ENCODE measurements at places on chromosomes 5 and 9.

DNA sequence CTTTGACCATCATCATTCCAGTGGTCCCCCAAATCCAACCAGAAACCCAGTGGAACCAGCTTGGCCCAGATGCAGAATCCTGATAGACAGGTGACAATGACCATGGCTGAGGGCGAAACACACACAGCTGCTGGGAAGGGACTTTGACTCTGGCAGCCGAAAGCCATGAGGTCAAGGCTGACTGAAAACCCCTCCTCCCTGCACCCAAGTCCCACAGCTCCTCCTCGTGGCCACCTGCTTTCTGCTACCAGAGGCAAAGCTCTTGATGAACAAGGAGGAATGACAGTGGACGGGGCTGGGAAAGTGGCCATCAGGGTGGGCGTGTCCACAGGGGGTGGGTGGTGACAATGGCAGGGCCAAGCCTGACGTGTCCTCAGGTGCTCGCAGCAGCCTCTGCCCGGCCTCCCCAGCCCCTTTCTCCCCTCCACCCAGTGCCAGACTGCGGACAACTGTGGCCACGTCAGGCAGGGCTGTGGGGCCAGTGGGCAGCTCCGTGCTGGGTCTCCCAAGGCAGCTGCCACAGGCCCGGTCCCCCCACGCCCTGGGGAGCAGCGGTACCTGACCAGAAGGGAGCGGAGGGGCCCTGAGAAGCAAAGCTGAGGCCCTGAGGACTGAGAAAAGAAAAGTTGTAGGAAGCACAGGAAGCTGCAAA, 30.8 kb upstream of the SARDH start:
- DNase-seq = no peak

DNA sequence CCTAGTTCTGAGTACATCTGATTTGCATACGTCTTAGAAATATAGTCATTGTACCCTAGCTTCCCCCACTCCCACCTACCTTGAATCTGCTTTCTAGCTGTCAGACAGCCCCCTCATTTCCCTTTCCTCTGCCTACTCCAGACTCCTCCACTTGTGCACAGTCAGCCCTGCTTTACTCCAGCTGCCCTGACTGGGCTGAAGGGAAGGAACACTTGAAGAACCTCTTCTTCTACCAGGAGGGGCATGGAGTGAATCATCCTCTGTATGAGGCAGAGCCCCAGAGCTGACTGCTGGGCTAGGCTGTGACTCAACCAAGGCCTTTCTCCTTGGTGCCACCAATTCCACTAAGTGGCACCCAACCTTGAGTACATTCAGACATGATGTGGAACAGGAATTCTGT, 18.1 kb upstream of the ZFR start:
- DNase-seq = no peak

- DNase-seq = no peak
Observed at GRCh38 chr9:120348951-120349429, 231.0 kb downstream of the CDK5RAP2 start.

DNA sequence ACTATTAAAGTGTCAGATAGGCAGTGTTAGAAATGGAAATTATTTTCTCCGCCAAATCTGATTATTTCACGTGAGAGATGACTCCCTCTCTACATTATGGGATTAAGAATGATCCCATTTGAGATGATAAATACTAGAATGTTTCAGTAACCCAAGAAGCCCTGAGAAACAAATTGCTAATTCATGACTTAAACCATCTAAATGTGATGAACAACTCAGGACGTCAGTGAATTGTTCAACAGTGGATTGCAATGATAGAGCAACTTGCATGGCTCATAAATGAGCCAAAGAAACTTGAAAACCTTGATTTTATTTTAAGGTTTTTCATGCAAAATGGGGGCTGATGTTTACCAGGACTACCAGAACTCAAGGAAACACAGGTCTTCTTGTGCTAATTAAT, 350.5 kb upstream of the WWC1 start:
- no peak for DNase-seq

- no peak for DNase-seq
Observed at GRCh38 chr5:113085880-113086409, 109.3 kb downstream of the DCP2 start.

- no peak for DNase-seq
Observed at GRCh38 chr5:1767524-1768282, 31.9 kb downstream of the MRPL36 start.

DNA sequence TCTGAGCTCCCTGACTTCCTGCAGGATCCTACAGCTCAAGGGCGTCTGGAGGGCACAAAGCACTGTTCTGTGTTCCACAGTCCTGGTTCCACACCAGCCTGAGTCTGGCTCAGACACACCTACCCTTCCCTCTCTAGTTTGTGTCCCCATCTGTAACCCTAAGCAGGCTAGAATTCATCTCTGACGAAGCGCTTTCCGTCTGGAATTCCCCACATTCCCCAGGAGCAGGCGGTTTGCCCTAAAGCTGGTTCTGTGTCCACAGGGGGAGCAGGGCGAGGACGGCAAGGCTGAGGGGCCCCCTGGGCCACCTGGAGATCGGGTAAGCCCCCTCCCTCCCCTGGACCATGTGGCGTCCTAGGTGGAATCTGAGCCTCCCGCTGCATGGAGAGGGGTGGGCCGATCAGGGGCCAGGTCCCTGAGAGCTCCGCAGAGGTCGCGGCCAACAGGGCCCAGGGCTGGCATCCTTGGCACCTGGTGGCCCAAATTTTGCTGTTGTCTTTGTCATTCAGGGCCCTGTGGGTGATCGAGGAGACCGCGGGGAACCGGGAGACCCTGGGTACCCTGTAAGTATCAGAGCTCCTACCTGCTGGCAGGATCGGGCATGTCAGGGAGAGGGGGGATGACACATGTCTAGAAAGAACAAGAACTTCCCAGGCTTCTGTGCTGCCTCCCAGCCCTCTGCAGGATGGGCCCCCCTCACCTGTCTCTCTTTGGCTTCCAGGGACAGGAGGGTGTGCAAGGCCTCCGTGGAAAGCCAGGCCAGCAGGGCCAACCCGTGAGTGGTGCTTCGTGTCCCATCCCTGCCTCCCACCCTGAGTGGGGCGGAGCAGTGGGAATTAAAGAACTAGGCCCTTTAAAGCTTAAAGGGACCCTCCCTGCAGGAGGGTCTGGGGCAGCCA, 34.5 kb upstream of the ORM1 start:
- no peak for DNase-seq

Measured in muscle of back (tissue), 13 donors.